AG08396 (cell line): ENCODE measurements at places on chromosomes 2 and 18.
A peak's percentile ranks its signal among the peaks of the same experiment; 100 is the strongest.

DNA sequence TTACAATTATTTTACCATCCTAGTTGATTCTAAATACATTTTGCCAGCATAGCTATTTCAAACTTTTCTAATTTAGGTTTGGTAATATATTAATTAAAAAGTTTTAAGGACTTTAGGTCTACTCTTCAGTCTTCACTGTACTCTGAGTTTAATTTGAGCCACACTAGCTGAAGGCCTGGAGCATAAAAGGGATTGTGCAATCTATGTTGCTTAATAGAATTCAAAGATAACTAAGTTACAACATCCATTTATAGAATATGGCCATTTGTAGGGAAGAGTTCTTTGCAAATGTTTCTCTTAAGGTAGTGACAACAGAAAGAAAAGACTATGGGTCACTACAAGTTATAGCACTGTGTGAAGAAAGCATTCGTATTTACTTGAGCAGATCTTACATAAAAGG is 702.2 kb upstream of the NRXN1 start:
- DNase-seq = no peak

- DNase-seq = peak; percentile 30
Measured at GRCh38 chr2:207993151-207993763, 32.1 kb downstream of the PLEKHM3 start.

DNA sequence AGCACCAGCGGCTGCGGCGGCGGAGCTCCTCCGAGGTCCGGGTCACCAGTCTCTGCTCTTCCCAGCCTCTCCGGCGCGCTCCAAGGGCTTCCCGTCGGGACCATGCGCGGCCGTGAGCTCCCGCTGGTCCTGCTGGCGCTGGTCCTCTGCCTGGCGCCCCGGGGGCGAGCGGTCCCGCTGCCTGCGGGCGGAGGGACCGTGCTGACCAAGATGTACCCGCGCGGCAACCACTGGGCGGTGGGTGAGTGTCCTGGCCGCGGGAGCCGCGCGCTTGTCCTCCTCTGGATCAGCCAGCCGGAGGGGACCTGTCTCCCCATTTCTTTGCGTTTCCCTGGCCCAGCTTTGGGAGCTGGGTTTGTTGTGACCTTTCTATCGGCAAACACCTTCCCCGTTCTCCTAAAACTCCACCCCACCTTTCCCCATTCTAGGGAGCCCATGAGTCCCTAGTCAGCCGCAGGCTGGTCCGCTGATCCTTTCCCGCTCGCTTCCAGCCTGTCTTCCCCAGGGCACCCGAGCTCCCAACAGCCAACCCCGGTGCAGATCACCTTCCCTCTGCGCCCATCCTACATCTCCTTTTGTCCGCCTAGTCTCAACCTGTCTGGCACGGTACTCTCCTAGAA is 316 bp downstream of the GRP start:
- no peak for DNase-seq

DNA sequence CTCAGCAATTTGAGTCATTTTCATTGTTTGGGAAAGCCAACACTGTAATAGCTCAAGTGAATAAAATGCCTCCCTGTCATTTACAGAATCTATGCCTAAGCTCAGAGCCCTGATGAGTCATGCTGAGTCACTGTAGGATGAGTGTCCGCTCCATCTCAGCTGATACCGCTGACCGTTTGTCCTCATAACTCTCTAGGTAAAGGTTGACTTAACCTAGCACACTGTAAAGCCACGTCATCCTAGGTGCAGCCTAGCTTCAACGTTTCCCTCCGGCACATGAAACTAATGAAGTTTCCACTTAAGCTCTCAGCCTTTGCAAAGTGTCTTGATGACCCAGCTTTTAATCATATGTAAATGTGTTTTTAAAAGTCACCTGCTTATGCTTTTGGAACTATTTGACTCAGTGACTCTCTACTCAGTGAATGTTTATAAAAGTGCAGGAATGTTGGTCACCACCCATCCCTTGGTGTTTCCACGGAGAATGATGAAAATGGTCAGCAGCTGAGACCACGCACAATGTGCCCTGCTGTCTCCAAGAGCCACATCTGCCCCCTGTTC is 154.0 kb downstream of the PMAIP1 start:
- DNase-seq = peak; percentile 74

DNA sequence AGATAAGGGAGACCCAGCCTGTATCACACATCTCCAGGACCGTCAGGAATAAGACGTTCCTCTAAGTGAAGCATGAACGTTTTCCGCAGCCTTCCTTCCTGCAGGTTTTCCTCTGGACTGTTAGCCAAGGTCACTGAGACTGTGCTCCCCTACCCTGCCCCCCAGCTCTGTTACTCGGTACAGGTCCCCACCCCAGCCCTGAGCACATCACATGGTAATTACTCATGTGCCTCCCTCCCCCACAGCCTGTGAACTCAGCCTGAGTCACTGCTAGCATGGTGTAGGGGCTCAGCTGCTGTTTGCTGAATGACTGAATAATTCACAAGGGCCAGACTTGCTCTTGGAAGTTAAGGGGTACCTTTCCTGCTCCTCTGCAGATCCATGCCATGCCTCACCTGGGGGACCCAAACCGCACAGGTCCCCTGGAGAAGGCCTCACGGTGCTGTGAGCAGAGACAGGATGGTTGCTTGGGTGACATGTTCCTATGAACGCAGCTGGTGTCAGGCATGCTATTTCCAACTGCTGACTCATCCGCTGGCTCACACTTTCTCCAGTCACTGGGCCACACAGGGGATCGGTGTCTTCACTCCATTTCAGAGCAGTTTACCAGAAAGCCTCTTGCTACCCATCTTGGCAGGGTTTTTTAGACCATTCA is 88.2 kb downstream of the PLB1 start:
- DNase-seq = peak; percentile 88

- DNase-seq = peak; percentile 31
Measured at GRCh38 chr2:225842939-225843338, 443.4 kb downstream of the NYAP2 start.

- no peak for DNase-seq
Measured at GRCh38 chr2:147086715-147087114, 758.1 kb upstream of the ACVR2A start.
